ENCODE measurements at places on chromosomes 11 and 22.

GRCh38 chr11:123521001-123521400, 90.9 kb downstream of the GRAMD1B start:
- no peak for DNase-seq

DNA sequence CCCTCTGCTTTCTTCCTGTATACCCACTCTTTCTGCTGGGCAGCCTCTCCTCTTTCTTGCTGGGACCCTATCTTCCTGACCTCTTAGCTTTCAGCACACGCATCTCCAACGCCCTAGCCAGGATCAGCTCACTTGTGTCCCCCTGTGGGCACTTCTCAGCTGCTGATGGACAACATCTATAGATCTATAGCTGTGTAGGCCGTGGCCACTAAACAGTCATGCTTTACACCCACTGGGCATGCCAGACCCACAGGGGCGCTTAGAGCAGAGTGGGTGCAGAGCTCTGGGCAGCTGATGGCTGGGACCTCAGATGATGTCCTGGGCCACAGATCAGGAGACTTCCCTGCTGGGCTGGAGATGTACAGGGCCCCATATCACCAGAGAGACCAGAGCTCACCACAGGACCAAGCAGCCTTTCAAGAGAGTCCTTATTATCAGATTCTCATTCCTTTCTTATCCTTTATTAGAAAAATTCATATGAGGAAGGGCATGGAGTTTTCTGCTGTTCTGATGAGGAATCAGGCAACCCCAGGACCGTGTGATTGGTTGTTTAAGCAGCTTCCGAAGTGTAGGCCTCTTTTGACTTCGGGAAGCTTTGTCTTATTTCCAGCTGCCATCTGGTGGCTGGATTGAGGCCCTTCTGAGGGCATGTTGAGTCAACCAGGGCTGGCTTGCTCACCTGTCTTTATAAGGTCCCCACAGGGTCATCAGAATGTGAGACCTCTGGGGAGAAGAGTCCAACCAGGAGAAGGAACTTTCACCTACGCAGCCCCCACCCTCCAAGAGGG, 60.5 kb downstream of the OSBP2 start:
- DNase-seq, result peak; percentile 57

DNA sequence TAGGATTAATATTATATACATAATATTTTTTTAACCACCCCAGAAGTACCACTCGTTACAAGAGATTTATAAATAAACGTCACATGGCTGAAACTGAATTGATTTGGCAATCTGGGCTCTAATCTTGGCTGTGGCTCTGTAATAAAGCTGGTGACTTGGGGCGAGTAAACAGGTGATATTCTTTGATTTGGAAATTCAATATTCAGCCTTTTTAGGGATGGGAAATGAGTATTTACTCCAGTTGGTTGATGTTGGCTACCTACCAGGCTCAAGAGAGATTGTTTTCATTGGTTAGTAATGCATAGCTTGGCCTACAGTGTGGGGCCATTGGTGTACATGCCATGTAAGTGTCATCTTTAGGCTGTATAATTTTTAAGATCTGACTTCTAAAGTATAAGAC, 117.7 kb upstream of the SORL1-AS1 start:
- no peak for DNase-seq

DNA sequence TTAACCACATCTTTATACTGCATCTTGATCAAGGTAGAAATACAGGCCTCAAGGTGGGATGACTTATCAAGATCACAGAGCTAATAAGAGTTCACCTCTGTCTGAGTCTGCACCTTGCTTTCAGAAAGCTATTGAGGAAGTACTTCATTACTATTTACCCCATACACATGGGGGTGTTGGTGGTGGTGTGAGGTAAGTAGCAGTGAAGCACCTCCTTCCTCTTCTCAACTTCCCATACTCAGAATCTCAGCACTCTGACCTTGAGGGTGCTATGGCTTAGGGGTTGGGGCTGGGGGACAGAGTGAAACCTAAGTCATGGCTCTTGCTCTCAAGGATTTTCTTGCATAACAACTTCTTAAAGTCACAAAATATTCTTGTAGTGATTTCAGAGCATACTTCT, 56.9 kb downstream of the ME3 start:
- DNase-seq, result no peak

DNA sequence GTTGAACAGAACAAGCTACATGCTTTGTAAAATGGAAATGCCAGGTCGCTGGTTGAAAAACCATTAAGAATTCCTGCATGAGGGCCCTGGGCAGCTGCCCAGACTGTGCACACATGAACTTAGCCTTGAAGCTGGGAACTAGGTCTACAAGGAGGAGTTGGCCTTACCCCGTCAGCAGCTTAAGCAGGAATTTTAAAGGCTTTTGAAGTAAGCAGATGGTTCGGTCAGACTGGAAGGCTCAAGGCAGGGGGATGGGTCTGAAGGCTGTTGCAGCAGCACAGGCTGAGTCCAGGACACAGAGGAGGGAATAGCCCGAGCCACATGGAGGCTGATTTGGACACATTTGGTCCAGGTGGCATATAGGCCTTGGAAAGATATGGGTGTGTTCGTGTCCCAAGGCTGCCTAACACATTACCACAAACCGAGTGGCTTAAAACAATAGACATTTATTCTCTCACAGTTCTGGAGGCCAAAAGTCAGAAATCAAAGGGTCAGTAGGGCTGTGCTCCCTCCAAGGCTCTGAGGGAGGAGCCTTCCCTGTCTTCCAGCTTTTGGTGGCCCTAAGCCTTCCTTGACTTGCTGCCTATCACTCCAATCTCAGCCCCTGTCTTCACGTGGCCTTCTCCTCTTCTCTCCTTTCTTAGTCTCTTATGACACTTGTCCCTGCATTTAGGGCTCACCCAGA, 11.6 kb downstream of the LIF start:
- no peak for DNase-seq

GRCh38 chr22:19864538-19865106, 9.9 kb upstream of the GNB1L start:
- no peak for DNase-seq

DNA sequence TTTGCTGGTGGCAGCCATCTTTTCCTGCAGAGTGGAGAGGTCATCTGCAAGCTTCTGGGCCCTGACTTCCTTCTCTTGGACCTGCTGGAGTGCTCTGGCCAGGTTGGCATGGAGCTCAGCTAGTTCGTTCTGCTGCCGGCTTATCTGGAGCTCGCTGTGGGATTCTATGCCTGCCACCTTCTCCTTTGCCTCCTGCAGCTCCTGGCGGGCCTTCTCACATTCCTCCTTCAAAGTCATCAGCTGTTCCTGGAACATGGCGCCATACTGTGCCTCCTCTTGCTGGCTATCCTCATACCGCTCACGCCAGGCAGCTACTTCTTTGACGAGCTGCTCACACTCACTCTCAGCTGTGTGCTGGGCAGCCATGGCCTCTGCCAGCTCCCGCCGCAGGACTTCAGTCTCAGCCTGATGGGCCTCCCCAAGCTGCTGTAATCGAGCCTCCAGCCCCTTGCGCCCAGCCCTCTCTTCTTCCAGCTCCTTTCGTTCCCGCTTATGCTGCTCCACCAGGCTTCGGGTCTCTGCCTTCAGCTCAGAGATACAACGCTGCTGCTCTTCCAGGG, 16.1 kb downstream of the IL18BP start:
- no peak for DNase-seq

DNA sequence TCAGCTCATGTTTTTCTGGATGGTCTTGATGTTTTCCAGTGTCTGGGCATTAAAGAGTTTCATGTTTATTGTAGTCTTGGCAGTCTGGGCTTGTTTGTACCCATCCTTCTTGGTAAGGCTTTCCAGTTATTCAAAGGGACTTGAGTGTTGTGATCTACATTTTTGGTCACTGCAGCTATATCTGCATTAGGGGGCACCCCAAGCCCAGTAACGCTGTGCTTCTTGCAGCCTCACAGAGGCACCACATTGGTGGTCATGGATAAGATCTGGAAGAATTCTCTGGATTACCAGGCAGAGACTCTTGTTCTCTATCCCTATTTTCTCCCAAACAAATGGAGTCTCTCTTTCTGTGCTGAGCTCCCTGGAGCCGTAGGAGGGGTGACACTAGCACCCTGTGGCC, 451.5 kb upstream of the FAT3 start:
- no peak for DNase-seq

- no peak for DNase-seq
Observed at GRCh38 chr22:47123006-47123826, 360.8 kb downstream of the TBC1D22A start.

- DNase-seq, result no peak
Observed at GRCh38 chr22:25200967-25201366, 1.3 kb downstream of the CRYBB3 start.

DNA sequence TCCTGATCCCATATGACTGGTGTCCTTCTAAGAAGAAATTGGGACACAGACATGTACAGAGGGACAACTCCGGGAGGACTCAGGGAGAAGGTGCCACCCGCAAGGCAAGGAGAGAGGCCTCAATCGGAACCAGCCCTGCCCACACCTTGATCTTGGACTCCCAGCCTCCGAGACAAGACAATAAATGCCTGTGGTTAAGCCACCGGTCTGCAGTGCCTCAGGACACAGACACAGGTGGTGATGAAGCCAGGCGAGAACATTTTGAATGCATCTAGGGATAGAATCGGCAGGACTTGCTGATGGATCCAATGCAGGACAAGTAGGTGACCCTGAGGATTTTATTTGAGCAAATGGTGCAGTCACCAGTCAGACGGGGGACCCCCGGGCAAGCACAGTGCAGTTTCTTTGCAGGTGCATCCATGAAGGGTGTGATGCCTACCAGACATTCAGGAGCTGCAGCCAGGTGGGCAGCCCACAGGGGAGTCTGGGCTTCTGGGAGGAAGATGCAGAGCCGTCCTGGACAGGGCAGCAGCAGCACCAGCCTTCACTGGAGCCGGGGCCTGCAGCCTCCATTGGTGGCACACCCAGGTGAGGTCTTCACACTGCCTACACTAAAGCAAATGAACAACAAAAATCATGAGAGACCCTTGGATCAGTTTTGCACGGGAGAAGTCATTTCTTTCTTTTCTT, 20.2 kb upstream of the SEPTIN5 start:
- no peak for DNase-seq

DNA sequence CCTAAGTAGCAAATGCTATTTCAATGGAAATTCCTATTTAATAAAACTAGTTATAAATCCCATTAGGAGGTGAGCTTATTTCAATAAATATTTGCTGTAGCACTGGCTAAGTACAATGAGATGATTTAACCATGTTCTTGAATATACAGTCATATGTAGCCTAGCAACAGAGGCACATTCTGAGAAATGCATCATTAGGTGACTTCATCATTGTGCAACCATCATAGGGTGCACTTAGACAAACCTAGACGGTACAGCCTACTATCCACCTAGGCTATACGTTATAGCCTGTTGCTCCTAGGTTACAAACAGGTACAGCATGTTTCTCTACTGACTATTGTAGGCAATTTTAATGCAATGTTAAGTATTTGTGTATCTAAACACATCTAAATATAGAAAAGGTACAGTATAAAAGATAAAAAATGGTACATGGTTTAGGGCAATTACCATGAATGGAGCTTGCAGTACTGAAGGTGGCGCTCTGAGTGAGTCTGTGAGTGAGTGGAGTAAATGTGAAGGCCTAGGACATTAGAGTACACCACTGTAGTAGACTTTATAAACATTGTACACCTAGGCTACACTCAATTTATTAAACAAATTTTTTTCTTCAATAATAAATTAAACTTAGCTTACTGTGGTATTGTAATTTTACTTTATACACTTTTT, 350.1 kb downstream of the CASP12 start:
- no peak for DNase-seq

DNA sequence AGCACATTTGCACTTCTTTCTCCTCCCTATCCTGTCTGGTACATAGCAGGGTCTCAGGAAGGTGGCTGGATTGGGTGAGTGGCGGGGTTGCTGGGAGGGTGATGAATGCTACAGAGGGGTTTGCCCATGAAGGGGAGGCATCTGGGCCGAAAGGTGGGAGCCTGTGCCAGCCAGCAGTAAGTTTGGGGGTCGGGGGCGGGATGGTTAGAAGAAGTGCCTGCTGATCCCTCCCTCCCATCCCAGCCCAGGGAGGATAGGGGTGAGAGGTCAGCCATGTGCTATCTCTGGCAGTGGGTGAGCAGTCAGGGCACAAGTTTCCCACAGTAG, 2.8 kb downstream of the CD82 start:
- no peak for DNase-seq

- peak; percentile 80 for DNase-seq
Observed at GRCh38 chr11:68843703-68844312, 2.1 kb upstream of the CPT1A start.

GRCh38 chr11:24609192-24610119, 112.6 kb downstream of the LUZP2 start:
- DNase-seq, result no peak

DNA sequence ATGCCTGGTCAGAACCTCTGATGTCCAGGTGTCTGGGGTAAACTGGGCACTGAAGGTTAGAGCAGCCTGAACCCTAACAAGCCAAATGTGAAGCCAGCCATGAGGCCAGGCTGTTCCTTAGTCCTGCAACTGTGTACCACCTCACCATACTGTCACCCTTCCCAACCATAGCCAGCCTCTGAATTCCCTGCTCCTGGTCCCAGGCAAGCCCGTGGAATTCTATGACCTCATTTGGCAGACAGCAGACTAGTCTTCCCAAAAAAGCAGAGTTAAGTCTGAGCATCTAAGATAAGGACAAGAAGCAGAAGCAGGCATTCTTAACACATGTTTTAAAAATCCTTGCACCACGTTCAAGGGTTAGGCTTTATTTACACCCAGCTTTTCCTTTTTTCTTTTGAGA, 134.8 kb downstream of the C11orf58 start:
- DNase-seq, result no peak

DNA sequence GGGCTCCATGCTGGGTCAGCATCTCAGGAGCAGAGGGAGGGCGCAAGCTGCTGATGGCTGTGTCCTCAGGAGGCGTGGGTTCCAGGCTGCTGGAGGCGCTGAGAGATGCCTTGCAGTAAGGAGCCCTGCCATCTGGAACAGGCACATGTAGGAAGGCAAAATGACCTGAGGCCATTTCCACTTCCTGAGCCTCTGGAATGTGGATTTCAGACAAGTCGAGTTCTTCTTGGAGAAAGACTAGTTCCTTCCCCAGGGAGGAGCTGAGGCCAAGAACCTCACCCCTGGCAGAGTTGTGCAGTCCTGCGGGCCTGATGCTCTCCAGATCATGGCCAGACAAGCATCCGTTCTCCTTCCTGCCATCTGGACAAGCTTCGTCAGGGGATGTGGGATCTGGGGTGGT, 19.3 kb downstream of the HPS4 start:
- DNase-seq, result no peak

GRCh38 chr11:132865623-132866022, 666.7 kb downstream of the OPCML start:
- DNase-seq, result no peak

- no peak for DNase-seq
Observed at GRCh38 chr11:69359735-69360480, 66.0 kb downstream of the MYEOV start.

- DNase-seq, result no peak
Observed at GRCh38 chr11:111179184-111179910, 66.2 kb upstream of the POU2AF2 start.

GRCh38 chr11:16815047-16815767, 76.8 kb downstream of the C11orf58 start:
- DNase-seq, result no peak

DNA sequence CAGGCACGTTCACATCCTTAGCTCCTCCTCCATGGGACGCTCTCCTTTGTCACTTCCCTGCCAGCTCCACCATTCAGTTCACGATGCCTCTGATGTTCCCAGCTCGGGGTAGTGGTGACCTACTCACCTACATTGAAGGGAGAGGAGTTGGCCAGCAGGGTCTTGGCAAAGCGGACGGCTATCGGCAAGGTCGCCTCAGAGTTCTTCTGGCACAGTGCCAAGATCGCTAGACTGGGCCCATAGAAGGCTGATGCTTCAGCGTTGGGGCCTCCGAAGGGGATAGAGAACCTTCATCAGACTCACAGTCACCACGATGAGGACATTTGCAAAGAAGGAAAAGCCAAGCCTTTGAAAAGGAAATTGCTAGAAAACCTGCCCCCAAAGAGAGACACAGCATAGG, 3.0 kb downstream of the CBLIF start:
- no peak for DNase-seq

Data from stimulated activated CD4-positive, alpha-beta T cell treated with anti-CD3 and anti-CD28 coated beads, Interleukin-1b, Interleukin-23, amount 100 ng/mL, for 48 hours (primary cell).